CD4-positive, alpha-beta T cell treated with Interleukin-6 for 4 hours (primary cell): ENCODE measurements at places on chromosomes 1 and 21.
A peak's percentile ranks its signal among the peaks of the same experiment; 100 is the strongest.

DNA sequence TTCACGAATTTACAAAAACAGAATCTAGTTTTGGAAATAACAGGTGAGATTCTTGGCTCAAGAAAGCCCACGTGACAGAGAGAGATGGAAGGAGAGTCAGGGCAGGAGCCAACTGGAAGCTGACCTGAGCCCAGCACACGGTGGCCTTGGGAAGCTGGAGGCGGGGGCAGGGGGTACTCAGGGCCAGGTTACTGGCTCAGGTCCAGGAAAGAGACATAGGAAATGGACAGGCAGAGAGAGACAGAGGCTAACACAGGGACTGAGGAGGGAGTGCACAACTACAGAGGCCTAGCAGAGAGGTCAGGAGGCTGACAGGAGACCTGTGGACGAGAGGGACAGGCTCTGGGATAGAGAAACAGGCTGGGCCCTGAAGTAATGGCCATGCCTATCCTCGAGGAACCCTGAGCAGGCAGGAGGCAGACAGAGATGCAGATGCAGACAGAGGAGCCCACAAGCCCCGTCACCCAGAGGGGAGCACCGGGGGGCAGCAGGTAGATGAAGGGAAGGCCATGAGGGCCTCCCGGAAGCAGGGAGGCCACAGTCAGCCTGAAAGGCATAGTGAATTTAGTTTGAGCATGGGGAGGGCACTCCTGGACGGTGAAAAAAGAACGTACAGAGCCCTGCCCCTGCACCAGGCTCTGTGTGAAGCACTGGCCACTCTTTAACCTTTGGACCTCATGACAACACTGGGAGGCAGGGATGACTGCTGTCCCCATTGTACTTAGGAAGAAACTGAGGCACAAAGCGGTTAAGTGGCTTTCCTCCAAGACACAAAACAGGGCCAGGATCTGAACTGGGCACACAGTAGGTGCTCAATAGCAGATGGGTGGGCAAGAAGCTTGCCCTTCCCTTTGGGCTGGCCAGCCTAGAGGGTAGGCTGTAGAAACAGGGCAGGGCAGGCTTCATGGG lies 230.1 kb downstream of the TRABD2B start:
- no peak for DNase-seq

DNA sequence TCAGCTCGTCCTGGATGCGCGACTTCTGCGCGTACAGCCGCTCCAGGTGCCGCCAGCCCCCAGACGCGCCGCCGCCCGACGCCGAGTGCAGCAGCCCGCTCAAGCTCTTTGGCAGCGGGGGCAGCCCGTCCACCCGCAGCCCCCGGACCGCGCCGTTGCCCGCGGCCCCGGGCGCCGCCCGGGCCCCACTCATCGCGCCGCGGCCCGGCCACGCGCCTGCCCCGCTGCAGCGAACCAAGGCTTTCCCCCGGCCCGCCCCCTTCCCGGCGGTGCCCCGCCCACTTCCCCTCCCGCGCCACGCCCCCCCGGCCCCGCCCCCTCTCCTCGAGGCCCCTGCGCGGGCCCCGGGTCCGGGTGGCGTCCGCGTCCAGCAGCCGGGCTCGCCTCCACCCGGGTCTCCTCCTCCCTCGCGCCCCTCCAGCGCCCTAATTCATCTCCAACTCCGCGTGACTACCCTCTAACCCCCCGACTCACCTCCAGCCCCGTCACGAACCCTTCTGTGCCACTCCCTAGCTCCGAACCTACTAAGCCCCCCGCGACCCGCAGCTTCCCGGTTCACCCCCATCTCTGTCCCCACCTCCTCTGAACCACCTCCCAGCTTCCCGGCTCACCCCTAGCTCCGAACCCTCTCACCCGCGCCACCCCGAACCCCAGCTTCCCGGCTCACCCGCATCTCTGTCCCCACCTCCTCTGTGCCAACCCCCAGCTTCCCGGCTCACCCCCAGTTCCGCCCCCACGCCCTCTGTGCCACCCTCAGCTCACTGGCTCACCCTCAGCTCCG lies at the start of gene FAM89A:
FAM89A (minus strand) TSS at position 236 of the 781 bp plus-strand sequence; CDS start at position 193, 43 bp downstream.
- peak; percentile 85 for DNase-seq

GRCh38 chr1:150813028-150813707 lies 5.1 kb upstream of the CTSK start:
- DNase-seq: peak; percentile 13

DNA sequence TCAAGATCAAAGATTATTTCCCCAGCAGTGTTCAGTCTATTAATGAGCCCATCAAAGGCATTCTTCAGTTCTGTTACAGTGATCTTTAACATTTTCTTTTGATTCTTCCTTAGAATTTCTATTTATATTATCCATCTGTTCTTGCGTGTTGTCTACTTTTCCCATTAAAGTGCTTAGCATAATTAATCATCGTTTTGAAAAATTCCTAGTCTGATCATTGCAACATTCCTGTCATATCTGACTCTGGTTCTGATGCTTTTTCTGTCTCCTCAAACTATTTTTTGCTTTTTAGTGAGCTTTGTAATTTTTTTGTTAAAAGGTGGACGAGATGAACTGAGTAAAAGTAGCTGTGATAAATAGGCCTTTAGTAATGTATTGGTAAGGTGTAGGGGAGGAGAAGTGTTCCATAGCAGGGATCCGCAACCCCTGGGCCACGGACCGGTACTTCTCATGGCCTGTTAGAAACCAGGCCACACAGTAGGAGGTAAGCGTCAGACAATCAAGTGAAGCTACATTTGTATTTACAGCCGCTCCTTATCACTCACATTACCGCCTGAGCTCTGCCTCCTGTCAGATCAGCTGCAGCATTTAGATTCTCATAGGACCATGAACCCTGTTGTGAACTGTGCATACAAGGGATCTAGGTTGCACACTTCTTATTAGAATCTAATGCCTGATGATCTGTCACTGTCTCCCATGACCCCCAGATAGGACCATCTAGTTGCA lies 163.3 kb downstream of the PIK3R3 start:
- DNase-seq: no peak

GRCh38 chr1:19273106-19273843 lies 15.3 kb downstream of the AKR7A3 start:
- DNase-seq: no peak

GRCh38 chr1:93567255-93567918 lies 114.2 kb downstream of the BCAR3 start:
- DNase-seq: no peak

- no peak for DNase-seq
Observed at GRCh38 chr1:225470211-225471108, 42.6 kb upstream of the LBR start.

DNA sequence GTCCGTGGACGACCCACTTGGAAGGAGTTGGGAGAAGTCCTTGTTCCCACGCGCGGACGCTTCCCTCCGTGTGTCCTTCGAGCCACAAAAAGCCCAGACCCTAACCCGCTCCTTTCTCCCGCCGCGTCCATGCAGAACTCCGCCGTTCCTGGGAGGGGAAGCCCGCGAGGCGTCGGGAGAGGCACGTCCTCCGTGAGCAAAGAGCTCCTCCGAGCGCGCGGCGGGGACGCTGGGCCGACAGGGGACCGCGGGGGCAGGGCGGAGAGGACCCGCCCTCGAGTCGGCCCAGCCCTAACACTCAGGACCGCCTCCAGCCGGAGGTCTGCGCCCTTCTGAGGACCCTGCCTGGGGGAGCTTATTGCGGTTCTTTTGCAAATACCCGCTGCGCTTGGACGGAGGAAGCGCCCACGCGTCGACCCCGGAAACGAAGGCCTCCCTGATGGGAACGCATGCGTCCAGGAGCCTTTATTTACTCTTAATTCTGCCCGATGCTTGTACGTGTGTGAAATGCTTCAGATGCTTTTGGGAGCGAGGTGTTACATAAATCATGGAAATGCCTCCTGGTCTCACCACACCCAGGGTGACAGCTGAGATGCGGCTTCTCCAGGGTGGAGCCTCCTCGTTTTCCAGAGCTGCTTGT lies 32.4 kb downstream of the PRMT2 start:
- DNase-seq: no peak
